ENCODE measurements at places on chromosomes 12 and 14.

- DNase-seq = no peak
Measured at GRCh38 chr14:30129807-30130206, 202.2 kb upstream of the PRKD1 start.

GRCh38 chr14:61471297-61472005, 150.1 kb downstream of the PRKCH start:
- no peak for DNase-seq

GRCh38 chr14:92844204-92844603, 50.1 kb downstream of the GOLGA5 start:
- no peak for DNase-seq

- DNase-seq = no peak
Measured at GRCh38 chr14:99242816-99243721, 28.9 kb downstream of the BCL11B start.

GRCh38 chr12:56629459-56630179, 507 bp downstream of the BAZ2A start:
- DNase-seq = no peak

DNA sequence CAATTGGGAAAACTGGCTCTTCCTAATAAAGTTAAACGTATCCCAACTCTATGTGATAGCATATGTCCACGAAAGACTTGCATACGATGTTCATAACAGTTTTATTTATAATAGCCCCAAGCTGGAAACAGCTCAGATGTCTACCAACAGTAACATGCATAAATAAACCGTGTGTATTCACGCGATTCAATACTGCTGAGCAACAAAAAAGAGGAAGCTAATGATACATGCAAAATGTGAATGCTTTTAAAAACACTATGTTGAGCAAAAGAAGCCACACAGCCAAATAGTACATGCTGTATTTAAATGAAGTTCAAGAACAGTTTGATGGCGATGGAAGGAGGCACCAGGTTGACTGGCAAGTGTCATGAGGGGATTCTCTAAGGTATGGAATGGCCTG, 55.7 kb downstream of the TRIM9 start:
- DNase-seq = no peak

DNA sequence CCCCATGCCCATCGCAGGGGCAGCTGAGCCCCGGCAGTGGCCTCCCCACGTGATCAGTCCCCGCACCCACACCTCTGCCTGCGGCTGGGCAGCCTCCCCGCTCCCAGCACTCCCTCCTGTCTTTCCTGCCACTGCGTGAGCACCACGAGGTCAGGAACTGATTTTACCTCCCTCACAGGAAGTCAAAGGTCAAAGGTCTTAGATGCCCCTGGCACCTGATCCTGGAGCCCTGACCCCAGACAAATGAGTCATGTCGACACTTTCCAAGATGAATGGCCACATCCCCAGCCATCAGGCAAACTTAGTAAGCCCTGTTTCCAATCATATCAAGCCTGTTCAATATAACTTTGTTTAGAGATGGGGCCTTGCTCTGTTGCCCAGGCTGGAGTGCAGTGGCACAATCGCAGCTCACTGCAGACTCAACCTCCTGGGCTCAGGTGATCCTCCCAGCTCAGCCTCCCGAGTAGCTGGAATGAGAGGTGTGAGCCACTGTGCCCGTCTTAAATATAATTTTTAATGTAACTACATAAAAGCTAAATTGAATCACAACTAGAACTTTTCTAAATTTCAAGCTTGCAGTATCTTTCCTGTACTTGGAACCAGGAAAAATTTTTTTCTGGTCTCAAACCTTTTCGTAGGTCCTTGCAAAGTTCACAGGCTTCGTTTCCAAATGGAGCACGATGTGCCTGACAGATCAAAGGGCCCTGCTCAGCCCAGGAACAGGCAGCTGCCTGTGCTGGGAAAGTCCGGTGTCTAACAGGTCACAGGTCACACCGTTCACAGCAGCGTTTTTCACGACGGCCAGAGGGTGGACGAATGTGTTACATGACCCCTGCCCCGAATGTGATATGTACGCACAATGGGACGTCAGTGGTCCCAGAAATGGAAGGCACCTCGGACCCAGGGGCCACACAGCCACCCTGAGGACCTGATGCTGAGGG, 1.9 kb downstream of the LRCOL1 start:
- DNase-seq = no peak

DNA sequence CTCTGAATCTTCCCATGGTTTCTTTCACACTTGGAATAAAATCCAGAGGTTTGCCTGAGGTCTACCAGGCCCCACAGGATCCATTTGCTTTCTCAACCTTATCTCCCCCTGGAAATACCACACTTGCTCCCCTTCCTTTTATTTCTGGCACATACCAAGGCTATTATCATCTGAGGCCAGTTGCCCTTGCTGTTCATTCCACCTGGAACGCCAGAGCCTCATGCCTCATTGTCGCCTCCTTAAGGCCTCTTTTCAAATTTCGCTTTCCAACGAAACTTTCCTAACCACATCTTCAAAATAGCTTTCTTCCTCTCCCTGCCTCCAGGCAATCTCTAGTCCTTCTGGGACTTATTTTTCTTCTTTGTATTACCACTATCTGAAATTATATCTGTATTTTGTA, 11.2 kb upstream of the LRIG3 start:
- no peak for DNase-seq

- no peak for DNase-seq
Measured at GRCh38 chr12:132167611-132168310, 23.5 kb downstream of the NOC4L start.
